ENCODE measurements at places on chromosomes 2 and 18.
A peak's percentile ranks its signal among the peaks of the same experiment; 100 is the strongest.

GRCh38 chr18:24831871-24832665 lies 371.6 kb downstream of the HRH4 start:
- no peak for DNase-seq

- no peak for DNase-seq
These were observed 263.6 kb downstream of the RNF144A start for GRCh38 chr2:7180638-7181370.

- no peak for DNase-seq
These were observed 78.4 kb downstream of the MAPK4 start for GRCh38 chr18:50638016-50638883.

DNA sequence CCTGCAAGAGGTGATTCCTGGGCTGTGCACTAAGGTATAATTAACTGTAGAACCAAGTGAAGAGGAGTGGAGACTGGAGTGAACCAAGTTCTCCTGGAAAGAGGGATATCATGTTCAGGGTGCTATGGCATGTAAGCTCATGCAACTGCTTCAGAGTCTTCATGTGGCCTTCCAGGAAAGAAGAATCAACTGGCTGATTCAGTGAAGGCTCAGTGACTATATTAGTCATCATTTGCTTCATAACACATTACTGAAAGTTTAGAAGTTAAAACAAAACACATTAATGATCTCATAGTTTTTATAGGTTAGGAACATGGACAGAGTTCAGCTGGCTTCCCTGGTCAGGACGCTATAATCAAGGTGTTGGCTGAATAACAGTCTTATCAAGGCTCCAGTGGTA lies 1200.8 kb upstream of the GYPC start:
- no peak for DNase-seq

GRCh38 chr2:55097461-55098410 lies 47.5 kb upstream of the RTN4 start:
- no peak for DNase-seq

- no peak for DNase-seq
These were observed 83.8 kb upstream of the FAM237A start for GRCh38 chr2:206558492-206558891.

GRCh38 chr2:234335661-234336228 lies 161.1 kb downstream of the ARL4C start:
- peak; percentile 25 for DNase-seq

DNA sequence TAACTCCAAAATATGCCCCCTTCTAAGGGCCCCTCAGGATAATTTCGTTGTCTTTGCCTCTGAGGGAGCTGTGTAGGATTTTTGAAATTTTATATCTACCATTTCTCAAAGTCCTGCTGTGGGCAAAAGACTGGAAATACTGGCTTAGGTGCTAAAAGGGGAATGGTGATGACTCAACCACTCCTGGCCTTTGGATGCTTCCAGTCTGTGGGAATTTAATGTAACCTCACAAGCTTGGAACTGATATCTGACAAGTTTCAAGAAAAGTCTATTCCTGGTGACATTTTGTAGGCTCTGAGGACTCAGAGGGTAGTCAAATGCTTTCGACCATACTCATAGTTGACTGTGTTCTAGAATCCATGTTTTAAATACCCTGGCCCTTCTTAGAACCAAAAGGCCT lies 3.4 kb upstream of the APCDD1 start:
- no peak for DNase-seq

DNA sequence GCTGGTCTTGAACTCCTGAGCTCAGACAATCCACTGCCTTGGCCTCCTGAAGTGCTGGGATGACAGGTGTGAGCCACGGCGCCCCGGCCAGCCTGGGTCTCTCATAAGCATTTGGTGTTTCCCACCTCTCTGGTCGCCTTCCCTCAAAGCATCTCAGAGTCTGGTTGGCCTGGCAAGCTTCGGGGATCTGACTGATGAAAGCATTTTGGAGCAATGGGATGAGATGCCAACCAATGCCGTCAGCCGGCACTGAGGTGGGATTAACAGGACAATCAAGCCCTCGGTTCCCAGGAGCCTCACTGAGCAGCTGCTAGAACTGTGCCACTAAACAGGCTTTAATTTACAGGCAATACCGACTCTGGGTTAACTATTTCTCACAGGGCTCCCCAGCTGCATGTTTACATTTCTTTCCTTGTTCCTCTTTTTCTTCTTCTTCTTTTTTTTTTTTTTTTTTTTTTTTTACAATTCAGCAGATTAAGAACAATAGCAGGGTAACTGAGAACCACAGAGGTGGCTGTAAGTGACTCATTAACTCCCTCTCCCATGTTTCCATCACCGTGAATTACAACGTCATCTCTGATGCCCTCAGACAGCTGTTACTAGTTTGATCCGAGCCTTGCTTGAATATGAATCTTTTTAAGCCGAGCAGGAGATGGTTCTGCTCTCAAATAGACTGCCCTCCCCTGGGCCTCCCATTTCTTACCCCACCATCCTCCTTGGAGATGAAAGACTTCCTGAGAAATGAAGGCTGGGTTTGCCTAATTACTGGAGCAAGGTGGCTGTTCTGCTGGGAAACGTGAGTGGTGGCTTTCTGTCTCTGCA lies 37.9 kb downstream of the ODC1 start:
- DNase-seq: no peak

DNA sequence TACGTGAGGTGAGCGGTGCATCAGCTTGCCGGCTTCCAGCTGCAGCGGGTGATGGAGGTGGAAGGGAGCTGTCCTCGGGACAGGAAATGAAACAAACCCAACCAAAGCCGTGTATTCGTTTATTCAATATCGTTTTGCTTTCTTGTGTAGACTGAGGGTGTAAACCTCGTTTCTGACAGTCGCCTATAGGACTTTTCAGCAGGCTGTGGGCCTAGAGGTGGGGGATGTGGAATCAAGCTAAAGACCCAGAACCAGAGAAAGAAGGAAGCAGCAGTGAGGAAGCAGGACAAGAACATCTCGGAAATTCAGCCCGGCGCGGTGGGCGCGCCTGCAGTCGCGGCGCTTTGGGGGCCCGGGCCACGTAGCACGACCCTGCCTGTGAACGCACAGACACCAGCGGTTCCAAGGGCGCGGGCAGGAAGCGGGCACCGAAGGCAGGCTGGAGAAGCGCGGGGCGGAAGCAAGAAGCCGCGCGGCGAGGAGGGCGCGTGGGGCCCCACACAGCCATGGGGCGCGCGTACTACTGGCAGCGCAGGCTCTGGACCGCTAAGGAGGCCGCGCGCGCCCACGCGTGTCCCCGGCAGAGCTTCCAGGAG lies 755 bp upstream of the ATP9B start:
- DNase-seq: peak; percentile 32

Data from activated T-cell treated with anti-CD3 and anti-CD28 coated beads, Interleukin-2, amount 50 U/mL, for 4 hours (primary cell).